ENCODE measurements at places on chromosomes 7 and 10. TPM values are rescaled to one million over a fixed set of nuclear protein-coding genes. Genes with fewer than 3 reads are reported as not detected.

- DNase-seq, result no peak
- H3K36me3 ChIP-seq, result no peaks in the 10 kb centered on the region
- no peaks in the 10 kb centered on the region for H3K4me1 ChIP-seq
- H3K27me3 ChIP-seq, result no peaks in the 10 kb centered on the region
- H3K27ac ChIP-seq, result no peak overlapping the region
These were observed 165.7 kb downstream of the PTPN20 start for GRCh38 chr10:47076949-47077361.

GRCh38 chr10:8049865-8050555, 4.5 kb upstream of the GATA3 start:
- H3K27ac ChIP-seq, result peak overlapping the region; percentile 96
- no peaks in the 10 kb centered on the region for H3K36me3 ChIP-seq
- no peaks in the 10 kb centered on the region for H3K27me3 ChIP-seq
- peak overlapping the region; percentile 20 for H3K4me3 ChIP-seq

GRCh38 chr7:11185179-11185815, 211.6 kb downstream of the PHF14 start:
- DNase-seq, result no peak
- H3K27me3 ChIP-seq, result no peaks in the 10 kb centered on the region
- H3K4me1 ChIP-seq, result no peaks in the 10 kb centered on the region
- H3K27ac ChIP-seq, result no peak overlapping the region
- no peaks in the 10 kb centered on the region for H3K36me3 ChIP-seq

DNA sequence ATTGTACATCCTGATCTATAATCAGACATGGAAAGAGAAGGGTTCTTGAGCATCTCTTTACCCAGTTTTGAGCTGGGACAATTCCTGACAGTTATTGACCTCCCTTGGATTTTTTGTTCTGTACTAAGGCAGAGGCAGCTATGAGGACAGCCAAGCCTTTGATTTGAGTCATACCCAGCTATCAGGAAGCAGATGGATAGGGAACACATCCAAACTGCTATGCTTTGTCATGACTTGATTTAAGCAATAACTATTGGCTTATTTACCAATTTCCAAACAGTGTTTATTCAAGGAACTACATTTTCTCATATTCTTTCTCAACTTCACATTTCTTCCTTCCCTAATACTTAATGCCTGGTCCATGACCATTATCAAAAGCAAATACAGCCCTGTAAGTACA, 396.4 kb upstream of the STEAP1 start:
- no peak overlapping the region for H3K27ac ChIP-seq
- H3K36me3 ChIP-seq, result no peaks in the 10 kb centered on the region

The GRB10 gene
- 71.1 TPM for total RNA-seq

GRCh38 chr10:83229991-83230390, 909.3 kb upstream of the GHITM start:
- H3K4me1 ChIP-seq, result no peaks in the 10 kb centered on the region
- DNase-seq, result no peak
- H3K4me3 ChIP-seq, result no peak overlapping the region
- H3K27ac ChIP-seq, result no peak overlapping the region

The PRRT4 gene
- total RNA-seq, result under 0.01 TPM

- no peaks in the 10 kb centered on the region for H3K27me3 ChIP-seq
- no peak overlapping the region for H3K4me3 ChIP-seq
- no peaks in the 10 kb centered on the region for H3K4me1 ChIP-seq
- H3K36me3 ChIP-seq, result no peaks in the 10 kb centered on the region
- no peak for DNase-seq
These were observed 89.1 kb upstream of the AGR3 start for GRCh38 chr7:16970732-16971482.

DNA sequence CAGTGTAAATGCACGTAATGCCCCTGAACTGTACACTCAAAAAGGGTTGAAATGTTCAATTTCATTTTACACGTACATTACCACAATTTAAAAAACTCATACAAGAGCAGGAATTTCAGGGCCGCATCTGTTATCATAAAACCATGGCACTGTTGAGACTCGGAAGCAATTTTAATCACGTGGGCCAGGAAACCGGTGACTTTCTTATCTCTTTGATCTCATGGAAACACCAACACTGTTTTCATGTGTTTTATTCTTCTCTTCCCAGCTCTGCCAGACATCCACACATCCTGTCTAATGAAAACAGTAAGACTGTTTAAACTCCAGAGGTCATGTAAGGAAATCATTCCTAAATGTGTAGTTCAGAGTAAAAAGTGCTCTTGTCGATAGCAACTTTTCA, 35.9 kb downstream of the PTPRE start:
- H3K27ac ChIP-seq, result peak overlapping the region; percentile 40
- no peak for DNase-seq
- H3K4me1 ChIP-seq, result no peaks in the 10 kb centered on the region
- no peaks in the 10 kb centered on the region for H3K27me3 ChIP-seq

GRCh38 chr10:95297402-95297801, 6.6 kb upstream of the PDLIM1 start:
- DNase-seq, result no peak
- no peaks in the 10 kb centered on the region for H3K27me3 ChIP-seq
- H3K4me3 ChIP-seq, result no peak overlapping the region
- no peaks in the 10 kb centered on the region for H3K36me3 ChIP-seq

- no peak overlapping the region for H3K4me3 ChIP-seq
- no peaks in the 10 kb centered on the region for H3K27me3 ChIP-seq
- no peaks in the 10 kb centered on the region for H3K36me3 ChIP-seq
- H3K4me1 ChIP-seq, result no peaks in the 10 kb centered on the region
These were observed 563.6 kb upstream of the SEMA3D start for GRCh38 chr7:85750454-85750949.

The DRGX gene
- not detected for total RNA-seq

DNA sequence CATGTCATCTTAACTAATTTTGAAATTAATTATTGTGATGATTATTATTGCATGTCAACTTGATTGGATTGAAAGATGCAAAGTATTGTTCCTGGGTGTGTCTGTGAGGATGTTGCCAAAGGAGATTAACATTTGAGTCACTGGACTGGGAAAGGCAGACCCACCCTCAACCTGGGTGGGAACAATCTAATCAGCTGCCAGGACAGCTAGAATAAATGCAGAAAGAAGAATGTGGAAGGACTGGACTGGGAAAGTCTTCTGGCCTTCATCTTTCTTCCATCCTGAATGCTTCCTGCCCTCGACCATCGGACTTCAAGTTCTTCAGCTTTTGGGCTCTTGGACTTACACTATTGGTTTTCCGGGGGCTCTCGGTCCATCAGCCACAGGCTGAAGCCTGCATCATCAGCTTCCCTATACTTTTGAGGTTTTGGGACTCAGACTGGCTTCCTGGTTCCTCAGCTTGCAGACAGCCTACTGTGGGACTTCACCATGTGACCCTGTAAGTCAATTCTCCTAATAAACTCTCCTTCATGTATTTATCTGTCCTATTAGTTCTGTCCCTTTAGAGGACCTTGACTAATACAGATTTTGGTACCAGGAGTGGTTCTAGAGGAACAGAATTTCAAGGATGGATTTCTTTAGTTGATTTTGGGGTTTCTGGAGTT, 959.8 kb downstream of the ANKRD7 start:
- no peaks in the 10 kb centered on the region for H3K4me1 ChIP-seq
- H3K27ac ChIP-seq, result no peak overlapping the region
- no peaks in the 10 kb centered on the region for H3K27me3 ChIP-seq
- no peak overlapping the region for H3K4me3 ChIP-seq

DNA sequence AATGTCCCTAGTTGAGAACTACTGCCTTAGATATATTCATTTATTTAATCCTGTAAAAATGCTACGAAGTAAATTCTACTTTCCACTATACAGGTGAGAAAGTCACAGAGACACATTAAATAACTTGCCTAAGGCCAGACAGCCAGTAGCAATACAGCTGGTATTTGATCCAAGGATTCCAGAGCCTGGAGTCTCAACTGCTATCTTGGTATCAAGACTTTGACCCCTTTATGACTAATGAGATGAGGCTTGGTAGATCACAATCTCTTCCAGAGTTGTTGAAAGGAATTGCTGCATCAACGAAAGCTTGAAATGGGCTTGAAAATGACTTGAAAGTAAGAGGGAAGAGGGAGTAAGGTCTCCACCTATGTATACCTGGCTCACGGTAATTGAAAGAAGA, 83.3 kb downstream of the ORC5 start:
- no peaks in the 10 kb centered on the region for H3K4me1 ChIP-seq
- no peaks in the 10 kb centered on the region for H3K36me3 ChIP-seq
- H3K4me3 ChIP-seq, result no peak overlapping the region
- H3K27me3 ChIP-seq, result no peaks in the 10 kb centered on the region
- DNase-seq, result no peak
- H3K27ac ChIP-seq, result no peak overlapping the region

GRCh38 chr10:120574981-120575380, 118.0 kb downstream of the PLPP4 start:
- no peaks in the 10 kb centered on the region for H3K36me3 ChIP-seq
- H3K27ac ChIP-seq, result no peak overlapping the region
- no peaks in the 10 kb centered on the region for H3K4me1 ChIP-seq

- no peak overlapping the region for H3K4me3 ChIP-seq
- no peak for DNase-seq
- H3K27me3 ChIP-seq, result no peaks in the 10 kb centered on the region
- no peak overlapping the region for H3K27ac ChIP-seq
These were observed 853.6 kb downstream of the LRMDA start for GRCh38 chr10:76285012-76285411.

- H3K4me1 ChIP-seq, result no peaks in the 10 kb centered on the region
- peak within 1 kb of the TSS; percentile 72 for H3K4me3 ChIP-seq
- H3K27ac ChIP-seq, result peak within 1 kb of the TSS; percentile 94
- DNase-seq, result no peak
These were observed at the start of gene PRKAG2 for GRCh38 chr7:151876899-151877777. TSS of gene PRKAG2 (minus strand) at chr7:151877115. CDS start at chr7:151876620, 495 bp downstream.

DNA sequence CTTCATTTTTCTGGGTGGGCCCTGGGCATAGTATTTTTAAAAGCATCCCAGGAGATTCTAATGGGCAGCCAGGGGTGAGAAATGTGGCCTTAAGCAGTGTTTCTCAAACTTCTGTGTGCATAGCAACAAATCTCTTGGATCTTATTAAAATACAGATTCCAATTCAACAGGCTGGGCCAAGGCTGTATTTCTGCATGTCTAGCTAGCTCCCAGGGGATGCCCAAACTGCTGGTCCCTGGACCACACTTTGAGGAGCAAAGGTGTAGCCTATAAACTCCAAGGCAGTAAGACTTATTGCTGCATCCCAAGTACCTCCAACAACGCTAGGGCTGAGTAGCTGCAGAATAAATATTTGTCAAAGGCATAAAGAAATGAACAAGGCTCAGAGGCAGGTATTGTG, 292.9 kb upstream of the ZMIZ1 start:
- no peak overlapping the region for H3K4me3 ChIP-seq
- DNase-seq, result no peak
- no peaks in the 10 kb centered on the region for H3K27me3 ChIP-seq
- no peaks in the 10 kb centered on the region for H3K36me3 ChIP-seq
- H3K4me1 ChIP-seq, result no peaks in the 10 kb centered on the region
- H3K27ac ChIP-seq, result no peak overlapping the region

GRCh38 chr7:76294344-76295024, 8.0 kb upstream of the HSPB1 start:
- H3K4me3 ChIP-seq, result peak overlapping the region; percentile 23
- peak; percentile 96 for DNase-seq
- H3K36me3 ChIP-seq, result no peaks in the 10 kb centered on the region
- peaks cover 17% of the 10 kb centered on the region for H3K4me1 ChIP-seq
- peak overlapping the region; percentile 97 for H3K27ac ChIP-seq
- H3K27me3 ChIP-seq, result no peaks in the 10 kb centered on the region

The TMEM273 gene
- total RNA-seq, result 9.1 TPM

The STARD3NL gene
- 42.6 TPM for total RNA-seq
